ENCODE measurements at places on chromosomes 5 and 9.

GRCh38 chr5:176979669-176980068, 26.9 kb downstream of the UIMC1 start:
- H3K27me3 ChIP-seq, result no peaks in the 10 kb centered on the region
- H3K36me3 ChIP-seq, result peaks cover 25% of the 10 kb centered on the region
- no peak overlapping the region for H3K27ac ChIP-seq

DNA sequence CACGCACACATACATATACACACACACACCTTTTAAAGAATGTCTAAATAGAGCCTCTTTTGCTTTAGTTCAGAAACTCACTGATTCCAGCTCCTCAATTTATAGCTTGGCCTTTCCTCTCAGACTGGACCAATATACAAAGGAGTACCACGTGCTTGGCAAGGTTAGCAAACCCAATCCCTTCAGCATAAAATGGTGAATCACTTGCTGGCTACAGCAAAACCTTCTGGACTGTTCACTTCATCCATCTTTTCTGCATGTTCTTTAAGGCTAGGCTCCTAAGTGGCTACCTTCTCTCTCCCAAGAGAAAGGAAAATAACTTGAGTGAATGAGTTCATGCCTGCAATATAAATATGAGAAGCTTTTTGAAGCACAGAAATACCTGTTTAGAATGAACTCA, 109.7 kb downstream of the LPAR1 start:
- H3K27ac ChIP-seq, result no peak overlapping the region
- no peaks in the 10 kb centered on the region for H3K27me3 ChIP-seq
- H3K36me3 ChIP-seq, result no peaks in the 10 kb centered on the region
- H3K4me3 ChIP-seq, result no peak overlapping the region

- no peak overlapping the region for H3K4me3 ChIP-seq
- H3K36me3 ChIP-seq, result 0 out of 2 replicates have a peak, but pooled peaks cover 5% of the 10 kb centered on the region
- no peaks in the 10 kb centered on the region for H3K27me3 ChIP-seq
- no peak overlapping the region for H3K27ac ChIP-seq
These were observed 355.4 kb downstream of the MAN2A1 start for GRCh38 chr5:110045158-110045557.

DNA sequence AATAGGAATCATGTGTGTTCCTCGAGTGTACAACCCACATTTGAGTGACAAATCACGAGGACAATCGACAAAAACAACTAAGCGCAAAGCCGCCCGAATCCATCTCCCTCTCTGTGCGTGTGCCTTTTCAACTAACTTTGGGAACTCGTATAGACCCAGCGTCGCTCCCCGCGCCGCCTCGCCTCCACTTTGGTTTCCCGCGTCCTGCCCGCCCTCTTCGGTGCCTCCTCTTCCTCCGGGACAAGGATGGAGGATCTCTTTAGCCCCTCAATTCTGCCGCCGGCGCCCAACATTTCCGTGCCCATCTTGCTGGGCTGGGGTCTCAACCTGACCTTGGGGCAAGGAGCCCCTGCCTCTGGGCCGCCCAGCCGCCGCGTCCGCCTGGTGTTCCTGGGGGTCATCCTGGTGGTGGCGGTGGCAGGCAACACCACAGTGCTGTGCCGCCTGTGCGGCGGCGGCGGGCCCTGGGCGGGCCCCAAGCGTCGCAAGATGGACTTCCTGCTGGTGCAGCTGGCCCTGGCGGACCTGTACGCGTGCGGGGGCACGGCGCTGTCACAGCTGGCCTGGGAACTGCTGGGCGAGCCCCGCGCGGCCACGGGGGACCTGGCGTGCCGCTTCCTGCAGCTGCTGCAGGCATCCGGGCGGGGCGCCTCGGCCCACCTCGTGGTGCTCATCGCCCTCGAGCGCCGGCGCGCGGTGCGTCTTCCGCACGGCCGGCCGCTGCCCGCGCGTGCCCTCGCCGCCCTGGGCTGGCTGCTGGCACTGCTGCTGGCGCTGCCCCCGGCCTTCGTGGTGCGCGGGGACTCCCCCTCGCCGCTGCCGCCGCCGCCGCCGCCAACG, at the start of gene GPR150:
Gene GPR150 (plus strand): TSS at position 58 of the 840 bp plus-strand sequence. CDS start 189 bp downstream, at position 247.
- H3K4me3 ChIP-seq, result peak within 1 kb of the TSS; percentile 62
- H3K4me1 ChIP-seq, result peaks cover 7% of the 10 kb centered on the region
- DNase-seq, result peak; percentile 66
- H3K36me3 ChIP-seq, result no peaks in the 10 kb centered on the region
- H3K27ac ChIP-seq, result no peak within 1 kb of the TSS

DNA sequence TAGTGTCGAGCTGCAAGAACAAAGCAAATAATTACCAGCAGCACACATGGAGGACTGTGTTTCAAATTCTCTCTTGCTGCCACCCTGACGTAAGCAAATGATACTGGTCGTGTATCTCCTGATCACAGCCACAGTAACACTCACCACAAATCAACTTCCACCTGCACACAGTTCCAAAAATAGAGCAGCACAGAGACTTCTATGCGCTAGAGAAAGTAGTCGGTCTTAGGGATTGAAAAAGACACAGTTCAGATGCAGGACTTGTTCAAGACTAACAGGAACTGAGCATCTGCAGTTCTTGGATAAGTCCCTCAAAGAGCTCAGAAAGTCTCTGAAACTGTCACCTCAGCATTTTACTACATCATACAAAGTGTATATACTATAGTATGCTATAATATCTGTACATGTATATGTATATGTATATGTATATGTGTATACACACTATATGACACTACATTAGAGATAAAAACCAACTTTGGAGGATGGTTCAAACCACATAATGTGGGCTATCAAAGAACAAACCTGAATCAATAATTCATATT, 279.0 kb downstream of the GLIS3 start:
- DNase-seq, result no peak
- H3K27me3 ChIP-seq, result no peaks in the 10 kb centered on the region
- no peak overlapping the region for H3K4me3 ChIP-seq
- no peaks in the 10 kb centered on the region for H3K36me3 ChIP-seq

DNA sequence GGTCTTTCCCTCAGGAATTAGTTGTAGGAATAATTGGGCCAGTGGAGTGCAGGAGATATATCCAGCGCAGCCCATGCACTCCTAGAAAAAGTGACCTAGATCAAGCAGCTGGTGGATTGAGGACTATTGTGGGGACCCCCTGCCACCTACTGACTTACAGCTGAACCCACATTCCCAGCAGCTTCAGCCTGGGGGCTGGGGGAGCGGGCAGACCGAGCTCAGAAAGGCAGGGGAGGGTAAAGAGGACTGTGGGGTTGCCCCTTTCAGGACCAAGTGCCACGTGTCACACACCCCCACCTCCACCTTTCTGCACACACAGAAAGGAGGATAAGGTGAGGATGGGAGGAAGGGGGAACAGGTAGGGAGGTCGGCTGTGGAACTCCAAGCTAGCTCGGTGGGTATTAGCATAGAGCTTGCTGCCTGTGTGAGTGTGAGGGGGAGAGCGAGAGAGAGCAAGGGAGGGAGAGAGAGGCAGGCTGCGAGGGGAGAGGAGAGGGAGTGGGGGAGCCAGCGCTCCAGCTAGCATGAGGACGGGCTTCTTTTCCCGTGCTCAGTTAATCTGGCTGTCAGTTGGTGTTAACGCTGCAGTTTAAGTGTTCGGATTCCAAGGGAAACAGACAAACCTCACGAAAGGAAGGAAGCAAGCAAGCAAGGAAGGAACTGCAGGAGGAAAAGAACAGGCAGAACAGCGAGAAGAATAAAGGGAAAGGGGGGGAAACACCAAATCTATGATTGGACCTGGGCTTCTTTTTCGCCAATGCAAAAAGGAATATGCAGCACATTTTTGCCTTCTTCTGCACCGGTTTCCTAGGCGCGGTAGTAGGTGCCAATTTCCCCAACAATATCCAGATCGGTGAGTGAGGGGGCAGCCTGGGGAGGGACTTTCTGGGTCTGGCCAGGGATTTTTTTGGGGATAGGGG, at the start of gene GRIA1:
Gene GRIA1 (plus strand): TSS at position 553 of the 920 bp plus-strand sequence.
- H3K27me3 ChIP-seq, result peaks cover 13% of the 10 kb centered on the region
- no peaks in the 10 kb centered on the region for H3K36me3 ChIP-seq
- peak; percentile 74 for DNase-seq
- no peak within 1 kb of the TSS for H3K27ac ChIP-seq
- H3K4me3 ChIP-seq, result peak within 1 kb of the TSS; percentile 69

GRCh38 chr5:102969641-102970040, 150.3 kb downstream of the GIN1 start:
- H3K27me3 ChIP-seq, result no peaks in the 10 kb centered on the region
- no peak overlapping the region for H3K4me3 ChIP-seq
- H3K36me3 ChIP-seq, result no peaks in the 10 kb centered on the region
- no peaks in the 10 kb centered on the region for H3K4me1 ChIP-seq
- no peak for DNase-seq

DNA sequence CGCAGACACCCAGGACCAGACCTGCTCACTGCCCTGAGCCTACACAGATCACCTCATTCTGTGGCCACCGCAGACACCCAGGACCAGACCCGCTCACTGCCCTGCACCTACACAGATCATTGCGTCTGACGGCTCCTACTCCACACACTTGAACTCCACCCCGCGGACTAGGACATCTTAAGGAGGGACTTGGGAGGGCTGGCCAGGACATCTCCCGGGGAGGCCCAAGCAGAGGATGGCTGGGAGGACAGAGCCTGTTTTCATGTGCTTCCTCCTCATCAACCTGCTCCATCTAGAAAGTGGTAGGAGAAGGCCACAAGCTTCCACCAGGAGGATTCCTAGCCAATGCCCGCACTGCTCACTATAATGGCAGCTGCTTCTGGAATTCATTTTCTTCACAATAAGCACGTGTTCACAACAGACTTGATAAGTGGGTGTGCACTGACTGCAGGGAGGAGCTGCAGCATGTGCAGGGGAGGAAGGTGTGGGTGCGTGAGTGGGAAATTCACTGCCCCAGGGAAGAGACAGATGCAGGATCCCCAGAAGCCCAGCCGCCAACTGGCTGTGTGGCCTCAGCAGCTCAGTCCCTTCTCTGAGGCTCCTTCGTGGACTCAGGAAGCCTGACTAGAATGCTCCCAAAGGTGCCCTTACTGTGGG, 64.8 kb downstream of the AK8 start:
- H3K36me3 ChIP-seq, result no peaks in the 10 kb centered on the region

DNA sequence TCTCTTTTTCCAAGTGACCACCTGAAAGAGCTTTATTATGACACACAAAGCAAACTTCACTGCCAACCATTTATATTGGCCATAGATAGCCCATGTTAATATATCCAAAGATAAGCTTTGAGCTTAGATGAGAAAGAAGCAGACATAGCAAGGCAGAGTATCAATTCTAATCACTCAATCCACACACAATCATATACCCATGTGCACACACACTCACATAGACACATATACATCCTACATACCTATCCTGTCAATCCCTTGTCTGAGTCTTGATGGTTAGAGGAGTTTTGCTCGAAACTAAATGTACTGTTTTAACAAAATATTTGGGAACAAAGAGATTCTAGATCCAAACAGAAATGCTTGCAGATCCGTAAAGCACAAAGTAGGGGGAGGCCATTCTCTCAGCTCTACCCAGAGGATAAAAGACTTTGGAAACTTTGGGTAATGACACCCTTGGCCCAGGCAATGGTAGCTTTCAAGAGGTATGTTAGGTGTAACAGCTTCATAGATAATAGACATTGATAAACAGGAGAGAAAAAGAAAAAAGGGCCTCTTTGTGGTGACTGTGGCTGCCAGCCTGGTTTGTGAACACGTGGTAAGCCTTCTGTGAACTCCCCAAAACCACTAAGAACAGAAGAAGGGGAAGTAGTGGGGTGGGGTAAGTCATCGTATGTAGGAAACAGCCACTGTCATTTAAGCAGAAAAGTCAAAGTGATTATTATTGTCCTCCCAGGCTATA, 121.6 kb downstream of the TLR4 start:
- no peaks in the 10 kb centered on the region for H3K27me3 ChIP-seq
- no peak overlapping the region for H3K4me3 ChIP-seq
- no peak overlapping the region for H3K27ac ChIP-seq
- H3K4me1 ChIP-seq, result no peaks in the 10 kb centered on the region
- DNase-seq, result no peak

- no peak overlapping the region for H3K4me3 ChIP-seq
- H3K4me1 ChIP-seq, result peaks cover 14% of the 10 kb centered on the region
- H3K27me3 ChIP-seq, result no peaks in the 10 kb centered on the region
- H3K27ac ChIP-seq, result no peak overlapping the region
- H3K36me3 ChIP-seq, result no peaks in the 10 kb centered on the region
These were observed 137.3 kb upstream of the ANKH start for GRCh38 chr5:15008921-15009320.

DNA sequence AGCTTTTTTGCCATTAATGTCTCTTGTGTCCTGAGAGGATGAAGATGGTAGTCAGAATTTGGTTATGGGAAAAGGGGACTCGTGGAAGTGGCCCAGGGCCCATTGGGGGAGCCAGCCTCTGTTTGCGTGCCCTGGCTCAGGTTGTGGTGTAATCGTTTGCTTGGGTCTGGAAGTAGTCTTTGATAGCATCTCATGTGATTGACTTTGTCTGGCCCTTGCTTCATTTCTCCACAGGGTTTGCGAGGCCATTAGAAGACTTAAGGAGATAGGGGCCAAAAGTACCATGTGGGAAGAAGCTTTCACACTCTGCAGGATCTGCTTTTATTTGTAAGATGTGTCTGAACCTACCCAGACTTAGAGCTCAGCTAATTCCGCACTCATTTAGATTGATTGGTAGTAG, 114.5 kb downstream of the FGF1 start:
- no peaks in the 10 kb centered on the region for H3K36me3 ChIP-seq
- H3K27me3 ChIP-seq, result no peaks in the 10 kb centered on the region
- H3K4me3 ChIP-seq, result no peak overlapping the region
- DNase-seq, result no peak
- no peak overlapping the region for H3K27ac ChIP-seq

GRCh38 chr5:168135897-168136296, 155.5 kb upstream of the WWC1 start:
- H3K4me3 ChIP-seq, result no peak overlapping the region
- H3K4me1 ChIP-seq, result peaks cover 5% of the 10 kb centered on the region
- no peaks in the 10 kb centered on the region for H3K36me3 ChIP-seq
- H3K27me3 ChIP-seq, result no peaks in the 10 kb centered on the region
- no peak overlapping the region for H3K27ac ChIP-seq

DNA sequence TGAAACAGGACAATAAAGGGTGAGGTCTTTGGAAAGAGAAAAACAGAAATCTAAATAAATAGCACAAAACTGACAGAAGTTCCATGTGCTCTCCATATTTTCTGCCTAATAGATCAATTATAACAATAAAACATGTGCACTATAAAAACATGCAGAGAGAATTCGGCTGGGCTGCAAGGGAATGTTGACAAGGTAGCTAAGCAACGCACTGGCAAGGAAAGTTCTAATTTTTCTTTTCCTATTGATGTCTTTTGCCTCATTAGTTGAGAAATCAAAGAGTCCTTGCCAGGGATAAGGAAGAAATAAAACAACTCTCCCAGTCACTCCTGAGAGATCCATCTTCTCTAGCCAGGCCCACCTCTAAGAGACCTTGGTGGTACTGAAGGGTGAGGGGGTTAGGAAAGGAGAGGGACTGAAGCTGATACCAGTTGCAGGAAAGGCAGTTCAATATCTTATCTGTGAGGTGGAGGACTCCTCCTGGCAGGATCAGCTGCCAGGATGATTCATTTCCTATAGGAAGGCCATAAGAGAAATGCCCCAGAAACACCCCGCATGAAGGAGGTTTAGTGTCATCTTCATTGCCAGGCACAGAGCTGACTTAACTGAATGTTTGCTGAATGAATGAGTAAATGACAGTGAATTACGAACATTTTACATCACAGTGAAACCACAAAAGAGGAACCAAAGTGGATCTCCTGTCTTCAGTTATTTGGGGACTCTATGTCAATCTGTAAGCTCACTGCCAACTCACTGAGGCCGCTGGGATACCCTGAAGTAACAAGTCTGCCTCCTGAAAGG, 63.7 kb upstream of the IFNK start:
- H3K4me1 ChIP-seq, result peaks cover 16% of the 10 kb centered on the region
- H3K27ac ChIP-seq, result no peak overlapping the region
- no peaks in the 10 kb centered on the region for H3K27me3 ChIP-seq
